ENCODE measurements at places on chromosomes 3 and 15.

GRCh38 chr3:71360180-71360579, 223.3 kb downstream of the FOXP1 start:
- DNase-seq = no peak

- no peak for DNase-seq
These were observed 97.6 kb upstream of the STRIT1 start for GRCh38 chr3:155391104-155391503.

DNA sequence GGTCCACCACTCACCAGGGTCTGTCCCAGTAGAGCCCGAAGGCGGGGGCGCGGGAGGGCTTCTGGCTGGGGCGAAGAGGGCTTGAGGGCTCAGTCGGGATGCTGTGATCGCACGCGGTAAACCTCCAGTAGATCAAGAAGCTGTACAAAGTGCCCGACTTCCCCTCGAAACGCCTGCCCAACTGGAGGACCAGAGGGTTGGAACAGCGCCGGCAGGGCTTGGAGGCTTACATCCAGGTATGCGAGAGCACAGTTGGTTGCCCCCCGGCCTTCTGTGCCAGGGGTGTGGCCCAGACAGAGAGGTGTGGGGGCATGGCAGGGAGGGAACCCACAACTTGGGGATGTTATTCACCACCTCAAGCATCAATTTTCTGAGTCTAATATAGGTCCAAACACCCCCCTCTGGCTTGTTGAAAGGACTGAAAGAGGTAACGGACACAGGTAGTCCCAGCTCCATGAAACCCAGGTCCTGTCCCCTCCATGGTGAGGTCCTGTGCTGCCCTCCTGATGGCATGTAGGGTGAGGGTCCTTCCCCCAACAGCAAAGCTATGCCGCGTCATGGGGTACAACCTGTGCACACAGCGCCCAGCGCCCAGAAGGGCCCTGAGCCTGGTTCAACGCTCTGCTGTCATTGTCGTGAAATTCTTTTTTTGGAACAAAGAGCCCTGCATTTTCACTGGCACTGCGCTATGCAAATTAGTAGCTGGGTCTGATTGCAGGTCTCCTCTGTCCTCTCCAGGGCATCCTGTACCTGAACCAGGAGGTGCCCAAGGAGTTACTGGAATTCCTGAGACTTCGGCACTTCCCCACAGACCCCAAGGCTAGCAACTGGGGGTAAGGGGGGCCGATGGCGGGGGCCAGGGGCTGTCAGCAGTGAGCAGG, 1.2 kb downstream of the SNX22 start:
- DNase-seq = no peak

DNA sequence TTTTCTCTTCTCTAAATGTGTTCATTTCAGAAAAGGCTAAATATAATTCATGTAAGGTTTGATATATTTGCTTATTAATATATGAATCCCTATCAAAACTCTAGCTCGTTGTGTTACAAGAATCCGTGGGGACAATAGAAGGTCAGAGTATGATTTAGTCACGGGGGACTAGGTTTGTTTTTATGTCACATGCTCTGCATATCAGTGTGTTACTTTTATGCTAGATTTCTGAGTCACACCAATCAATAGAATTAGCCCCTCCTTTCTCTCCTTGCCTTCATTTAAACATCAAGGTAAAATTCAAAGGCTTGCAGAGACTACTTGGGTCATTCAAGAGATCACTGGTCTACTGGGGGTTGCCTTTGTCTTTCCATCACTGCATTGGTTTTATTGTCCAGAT, 636.1 kb downstream of the NR2F2 start:
- DNase-seq = no peak

DNA sequence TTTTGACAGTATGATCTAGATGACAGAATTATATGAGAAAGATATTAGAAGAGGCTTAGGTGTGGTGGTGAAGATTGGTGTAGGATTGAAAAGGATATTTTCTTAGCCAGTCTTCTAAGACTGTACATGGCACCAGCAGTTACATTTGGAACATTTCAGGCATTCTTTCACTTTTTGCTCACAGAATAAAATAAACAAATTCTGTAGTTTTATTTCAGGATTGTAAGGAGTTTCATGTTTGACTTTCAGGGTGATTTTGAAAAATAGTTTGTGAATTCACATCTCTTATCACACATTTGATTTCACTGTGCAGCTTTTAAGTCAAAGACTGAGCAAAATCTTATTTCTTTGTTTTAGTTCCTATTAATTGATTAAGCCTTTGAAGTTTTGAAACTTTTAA, 27.1 kb downstream of the DNAJC13 start:
- no peak for DNase-seq

DNA sequence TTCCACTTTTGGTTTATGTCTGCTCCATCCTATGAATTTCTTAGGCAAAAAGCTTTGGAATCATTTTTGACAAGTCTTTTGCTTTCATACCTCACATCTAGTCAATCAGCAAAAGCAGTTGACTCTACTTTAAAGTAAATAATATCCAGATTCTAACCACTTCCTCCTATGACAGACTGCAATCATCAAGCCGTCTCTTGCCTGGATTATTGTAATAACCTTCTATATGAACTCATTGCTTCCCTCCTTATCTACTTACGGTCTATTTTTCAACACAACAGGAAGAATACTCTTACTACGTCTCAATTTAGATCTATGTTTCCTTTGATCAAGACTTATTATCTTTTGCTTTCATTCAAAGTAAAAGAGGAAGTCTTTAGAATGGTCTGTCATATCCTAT, 20.7 kb downstream of the CLDN1 start:
- DNase-seq = no peak

- no peak for DNase-seq
These were observed 181.7 kb upstream of the SYNPR start for GRCh38 chr3:63096248-63097058.

GRCh38 chr15:71329497-71330260, 214.4 kb downstream of the THSD4 start:
- no peak for DNase-seq

GRCh38 chr15:98530570-98530969, 117.8 kb upstream of the IGF1R start:
- DNase-seq = no peak

DNA sequence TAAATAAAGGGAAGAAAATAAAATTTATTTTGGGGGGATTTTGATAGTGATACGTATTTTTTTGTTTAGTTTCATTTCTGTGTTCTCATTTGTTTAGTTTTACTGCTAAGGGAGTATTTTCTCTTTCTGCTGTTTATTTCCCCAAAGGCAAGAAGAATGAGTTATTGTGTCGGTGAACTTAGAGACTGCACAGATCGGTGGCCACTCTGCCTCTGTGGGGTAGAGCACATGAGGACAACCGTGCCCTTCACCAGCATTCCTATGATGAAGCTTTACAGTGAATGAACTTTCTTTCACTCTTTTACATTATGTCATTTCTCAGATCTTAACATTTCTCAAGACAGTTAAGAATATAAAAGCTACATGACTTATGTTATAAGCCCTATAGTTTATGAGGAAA, 214.4 kb downstream of the OCA2 start:
- DNase-seq = no peak

DNA sequence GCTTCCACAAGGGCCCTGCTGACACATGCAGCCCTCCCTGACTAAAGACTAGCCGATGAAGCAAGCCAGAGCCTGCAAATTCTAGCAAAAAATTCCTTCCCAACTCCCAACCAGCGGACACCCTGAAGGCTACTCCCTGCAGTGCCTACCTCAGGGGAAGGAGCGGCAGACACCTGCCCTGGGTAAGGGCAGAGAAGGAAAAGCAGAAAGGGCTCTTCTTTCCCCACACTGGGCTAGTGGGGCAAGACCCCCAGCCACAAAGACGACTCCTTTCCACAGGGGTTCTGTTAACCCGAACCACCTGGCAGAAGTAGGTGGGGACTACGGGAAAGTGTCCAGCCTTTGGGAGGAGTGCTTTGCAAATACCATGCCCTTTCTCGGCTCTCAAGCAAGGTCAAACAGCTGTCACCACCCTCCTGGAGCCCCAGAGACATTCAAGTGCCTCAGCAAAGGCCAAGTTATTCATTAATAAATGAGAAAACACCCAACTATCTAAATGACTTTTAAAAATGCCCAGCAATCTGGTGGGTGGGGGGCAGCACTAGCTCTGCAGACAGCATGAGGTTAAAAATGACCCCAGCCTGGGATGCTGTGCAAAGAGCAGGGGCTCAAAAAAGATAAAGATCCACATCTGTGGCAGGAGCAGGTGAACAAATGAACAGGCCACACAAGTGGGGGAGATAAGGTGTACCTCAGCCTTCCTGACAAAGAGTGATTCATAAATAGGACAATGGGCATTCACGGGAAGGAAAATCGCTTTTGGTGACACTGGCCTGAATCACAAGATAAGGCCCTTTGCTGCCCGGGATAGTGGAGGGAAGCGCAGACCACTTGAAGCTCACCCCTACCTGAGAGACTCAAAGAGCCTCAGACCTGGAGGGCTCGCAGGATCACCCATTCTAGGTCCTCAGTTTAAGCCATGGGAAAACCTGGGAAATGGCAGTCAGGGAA, 33.0 kb downstream of the CCDC12 start:
- no peak for DNase-seq

- DNase-seq = no peak
These were observed 24.5 kb upstream of the GABRA5 start for GRCh38 chr15:26842391-26842790.

GRCh38 chr15:81256916-81257315, 60.2 kb downstream of the IL16 start:
- no peak for DNase-seq

GRCh38 chr3:86985181-86985826, 5.6 kb downstream of the VGLL3 start:
- DNase-seq = no peak

- no peak for DNase-seq
These were observed 1.2 kb downstream of the MECOM start for GRCh38 chr3:169662132-169662842.

DNA sequence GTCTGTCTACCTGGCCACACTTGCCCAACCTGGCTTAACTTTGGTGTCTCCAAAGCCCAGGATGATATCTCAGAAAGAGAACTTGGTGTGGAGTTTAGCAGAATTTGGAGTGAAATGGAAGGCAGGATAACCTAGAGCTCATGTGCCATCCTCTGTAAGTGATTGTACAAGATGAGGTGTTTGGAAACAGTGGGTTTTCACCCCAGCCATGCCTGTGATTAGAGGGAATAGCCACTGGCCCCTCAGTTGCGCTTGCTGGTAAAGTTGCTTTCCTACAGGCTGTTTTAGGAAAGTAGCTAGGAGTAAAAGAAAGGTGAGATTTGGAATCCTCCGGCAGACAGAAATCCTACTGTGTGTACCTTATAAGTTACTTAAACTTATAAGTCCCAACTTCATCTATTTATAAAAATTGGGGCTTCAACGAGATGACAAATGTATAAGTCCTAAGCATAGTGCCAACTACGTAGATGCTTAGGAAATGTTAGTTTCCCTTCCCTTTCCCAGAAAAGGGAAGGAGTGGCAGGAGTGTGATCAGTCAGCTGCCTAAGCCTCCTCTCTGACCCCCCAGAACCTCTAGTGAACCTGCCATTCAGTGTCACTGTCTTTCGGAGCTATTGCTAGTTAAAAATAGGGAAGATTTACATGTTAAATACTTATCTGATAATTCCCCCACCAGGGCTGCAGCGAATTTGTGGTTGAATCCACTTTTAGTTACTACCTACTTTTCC, 13.4 kb upstream of the BMF start:
- no peak for DNase-seq

GRCh38 chr3:17806201-17806600, 63.8 kb upstream of the TBC1D5 start:
- no peak for DNase-seq

DNA sequence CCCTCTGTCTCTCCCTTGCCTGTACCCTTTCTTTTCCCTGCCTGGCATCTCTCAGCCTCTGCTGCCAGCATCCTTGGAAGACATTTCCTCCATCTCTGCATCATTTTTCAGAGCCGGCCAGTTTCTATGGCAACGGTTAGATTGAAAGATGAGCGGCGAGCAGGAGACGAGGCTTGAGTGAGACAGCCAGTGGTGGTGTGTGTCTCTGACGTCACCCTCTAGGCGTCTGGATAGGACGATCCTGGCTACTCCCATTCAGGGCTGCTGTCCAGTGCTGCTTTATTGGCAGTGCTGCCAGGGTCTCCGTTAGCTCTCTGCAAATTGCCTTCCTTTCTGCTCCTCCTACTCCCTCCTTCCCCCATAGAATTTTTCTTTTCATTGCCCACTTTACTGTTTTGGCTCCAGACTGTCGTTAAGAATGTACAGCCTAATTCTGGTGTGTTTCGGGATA, 57.9 kb downstream of the TRAK1 start:
- no peak for DNase-seq

Measured in activated naive CD8-positive, alpha-beta T cell treated with anti-CD3 and anti-CD28 coated beads, Interleukin-2, amount 50 U/mL, for 16 hours (primary cell).